Peyer's patch (tissue), 4 donors: ENCODE measurements at places on chromosomes 5 and 9. TPM values are rescaled to one million over a fixed set of nuclear protein-coding genes. Genes with fewer than 3 reads are reported as not detected.

MBLAC2 gene
- total RNA-seq, result 5.1 TPM

- H3K4me3 ChIP-seq, result no peak overlapping the region
- no peaks in the 10 kb centered on the region for H3K36me3 ChIP-seq
- H3K4me1 ChIP-seq, result no peaks in the 10 kb centered on the region
- no peak overlapping the region for H3K27ac ChIP-seq
- DNase-seq, result no peak
- H3K27me3 ChIP-seq, result no peaks in the 10 kb centered on the region
Measured at GRCh38 chr9:113873926-113874325, 2.2 kb upstream of the ZNF618 start.

- no peaks in the 10 kb centered on the region for H3K4me1 ChIP-seq
- no peak for DNase-seq
- no peaks in the 10 kb centered on the region for H3K36me3 ChIP-seq
- no peaks in the 10 kb centered on the region for H3K27me3 ChIP-seq
Measured at GRCh38 chr5:113118765-113119164, 142.2 kb downstream of the DCP2 start.

DNA sequence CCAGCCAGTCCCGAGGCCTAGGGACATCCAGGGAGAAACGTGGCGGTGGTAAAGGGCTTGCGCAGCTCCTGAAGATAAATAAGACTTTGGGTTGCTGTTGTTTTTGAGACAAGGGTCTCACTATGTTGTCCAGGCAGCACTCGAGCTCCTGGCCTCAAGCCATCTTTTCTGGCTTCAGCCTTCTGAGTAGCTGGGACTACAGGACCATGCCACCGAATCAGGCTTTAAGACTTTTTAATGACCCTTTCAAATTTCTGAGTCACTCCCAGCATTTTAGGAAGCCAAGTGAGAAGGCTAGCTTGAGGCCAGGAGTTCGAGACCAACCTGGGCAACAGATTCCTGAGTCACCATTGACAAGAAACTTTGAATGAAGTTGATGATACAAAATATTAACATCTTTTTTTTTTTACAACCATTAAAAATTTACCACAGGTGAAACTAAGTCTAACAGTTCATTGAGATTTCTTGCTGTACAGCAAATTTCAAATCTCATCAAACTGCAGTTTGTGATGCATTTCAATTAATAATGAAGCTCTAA lies 817 bp upstream of the GNE start:
- peak overlapping the region; percentile 100 for H3K27ac ChIP-seq
- peak overlapping the region; percentile 87 for H3K4me3 ChIP-seq
- H3K4me1 ChIP-seq, result peaks cover 5% of the 10 kb centered on the region
- no peak for DNase-seq

- H3K4me1 ChIP-seq, result peaks cover 4% of the 10 kb centered on the region
- no peaks in the 10 kb centered on the region for H3K36me3 ChIP-seq
- DNase-seq, result peak; percentile 57
- H3K27me3 ChIP-seq, result no peaks in the 10 kb centered on the region
Measured at GRCh38 chr5:139763930-139764791, 31.4 kb upstream of the PSD2 start.
